ENCODE measurements at places on chromosomes 12 and 14.

GRCh38 chr12:108461058-108461660, 53.9 kb upstream of the FICD start:
- DNase-seq = no peak

GRCh38 chr12:91887957-91888356, 257.7 kb downstream of the BTG1 start:
- DNase-seq = no peak

DNA sequence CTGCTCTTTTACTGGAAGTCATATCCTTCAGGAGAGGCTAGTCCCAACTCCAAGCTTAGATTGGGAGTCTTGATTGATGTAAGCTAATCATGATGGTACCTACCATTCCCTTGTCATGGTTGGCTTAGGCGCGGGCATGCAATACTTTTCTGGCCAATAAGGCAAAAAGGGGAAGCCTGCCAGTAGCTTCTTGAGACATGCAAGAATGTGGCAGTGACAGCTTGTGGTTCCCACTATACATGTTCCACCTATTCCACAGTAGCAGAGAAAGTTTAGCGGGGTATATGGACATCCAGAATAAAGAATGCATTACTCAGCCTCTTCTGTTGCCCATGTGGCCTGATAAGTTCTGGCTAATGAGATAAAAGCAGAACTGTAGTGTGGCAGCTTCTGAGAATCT, 55.0 kb downstream of the AP5M1 start:
- DNase-seq = no peak

DNA sequence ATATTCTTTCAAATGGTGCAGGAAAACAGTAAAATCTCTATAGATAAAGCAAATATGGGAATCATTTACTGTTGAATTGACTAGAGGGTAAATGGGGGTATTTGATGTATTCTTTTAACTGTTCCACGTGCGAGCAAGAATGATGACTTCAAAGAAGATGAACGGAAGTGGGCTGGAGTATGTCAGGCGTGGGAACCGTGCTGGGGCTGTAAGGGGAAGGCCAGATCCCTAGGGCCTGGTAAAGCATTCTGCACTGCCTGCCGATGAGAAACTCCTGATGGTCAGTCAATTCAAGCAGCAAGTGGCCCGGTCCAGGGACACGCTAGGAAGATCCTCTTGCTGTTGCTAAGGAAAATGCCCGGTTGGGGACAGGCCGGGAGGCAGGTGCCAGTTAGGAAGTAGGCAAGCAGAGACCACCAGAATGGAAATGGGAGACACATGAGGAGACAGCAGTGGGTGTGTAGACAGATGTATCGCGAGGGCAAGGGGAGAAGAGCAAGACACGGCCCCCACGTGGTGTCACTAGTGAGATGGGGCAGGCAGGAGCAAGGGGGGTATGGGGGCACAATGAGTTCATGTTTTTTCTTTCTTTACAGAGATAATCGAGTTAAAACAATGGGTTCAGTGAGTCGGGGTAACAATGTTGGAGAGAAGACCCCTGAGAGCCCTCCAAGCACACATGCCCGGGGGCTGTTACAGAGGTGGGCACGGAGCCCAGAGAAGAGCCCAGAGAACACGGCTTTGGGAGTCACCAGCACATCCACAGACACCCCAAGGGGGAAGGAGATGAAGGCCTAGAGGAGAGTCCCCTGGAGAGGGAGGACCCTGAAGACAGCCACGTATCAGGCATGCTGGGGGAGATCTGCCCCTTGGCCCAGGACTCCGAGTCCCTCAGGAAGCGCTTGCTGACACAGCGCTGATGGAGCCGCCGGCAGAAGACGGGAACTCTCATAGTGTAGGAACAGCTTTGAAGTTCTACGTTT, 37.2 kb downstream of the FBXO21 start:
- DNase-seq = no peak

DNA sequence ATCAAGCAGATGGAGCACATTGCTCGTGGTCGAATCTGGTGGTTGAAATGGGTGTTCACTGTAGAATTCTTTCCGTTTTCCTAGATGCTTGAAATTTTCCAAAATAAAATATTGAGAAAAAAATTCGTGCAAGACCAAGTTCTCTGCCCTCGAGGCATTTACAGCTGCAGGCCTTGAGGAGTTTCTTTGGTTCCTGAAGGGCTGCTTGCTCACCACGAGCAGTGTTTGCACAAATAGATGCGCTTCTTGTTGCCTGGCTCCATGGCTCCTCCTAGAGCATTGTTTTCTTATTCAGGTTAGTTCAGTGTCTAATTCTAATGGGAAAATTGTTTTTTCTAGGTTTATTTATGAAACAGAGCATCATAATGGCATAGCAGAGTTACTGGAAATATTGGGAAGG, 74.5 kb upstream of the DYNC1H1 start:
- no peak for DNase-seq

GRCh38 chr12:120538281-120539156, 4.4 kb downstream of the RNF10 start:
- no peak for DNase-seq

DNA sequence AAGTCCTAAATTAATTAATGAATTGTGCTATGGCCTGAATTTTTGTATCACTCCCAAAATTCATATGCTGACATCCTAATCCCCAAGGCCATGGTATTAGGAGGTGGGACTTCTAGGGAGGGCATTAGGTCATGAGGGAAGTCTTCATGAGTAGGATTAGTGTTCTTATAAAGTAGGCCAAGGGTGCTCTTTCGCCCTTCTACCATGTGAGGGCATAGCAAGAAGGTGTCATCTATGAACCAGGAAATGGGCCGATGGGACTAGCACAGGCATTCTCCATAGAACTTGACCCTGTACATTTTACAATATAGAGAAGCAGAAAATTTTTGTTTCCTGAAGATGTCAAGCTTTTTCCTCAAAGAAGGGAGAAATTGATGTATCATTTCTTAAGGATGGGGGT, 12.5 kb downstream of the SYT10 start:
- DNase-seq = no peak

- no peak for DNase-seq
Measured at GRCh38 chr12:51386351-51386750, 4.9 kb downstream of the GALNT6 start.

DNA sequence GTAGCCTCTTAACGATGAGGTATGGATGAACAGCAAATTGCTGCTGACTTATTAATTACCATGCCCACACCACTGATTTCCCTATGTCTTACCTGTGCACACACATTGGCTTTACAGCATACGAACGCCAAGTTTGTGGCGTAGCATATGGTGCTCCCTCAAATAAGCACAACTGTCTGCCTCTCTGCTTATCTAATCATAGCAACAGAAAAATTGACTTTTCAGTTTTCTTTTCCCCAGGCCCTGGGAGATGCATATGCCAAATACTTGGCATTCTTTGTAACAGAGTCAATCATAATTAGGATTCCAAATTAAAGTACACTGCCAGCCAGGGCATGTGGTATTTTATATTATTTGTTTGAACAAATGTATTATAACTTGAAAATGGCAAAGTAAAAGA, 625.5 kb downstream of the DIO2 start:
- DNase-seq = no peak

- DNase-seq = no peak
Measured at GRCh38 chr12:65925626-65926025, 101.3 kb downstream of the HMGA2 start.

GRCh38 chr14:90568405-90568804, 171.6 kb downstream of the CALM1 start:
- DNase-seq = no peak

DNA sequence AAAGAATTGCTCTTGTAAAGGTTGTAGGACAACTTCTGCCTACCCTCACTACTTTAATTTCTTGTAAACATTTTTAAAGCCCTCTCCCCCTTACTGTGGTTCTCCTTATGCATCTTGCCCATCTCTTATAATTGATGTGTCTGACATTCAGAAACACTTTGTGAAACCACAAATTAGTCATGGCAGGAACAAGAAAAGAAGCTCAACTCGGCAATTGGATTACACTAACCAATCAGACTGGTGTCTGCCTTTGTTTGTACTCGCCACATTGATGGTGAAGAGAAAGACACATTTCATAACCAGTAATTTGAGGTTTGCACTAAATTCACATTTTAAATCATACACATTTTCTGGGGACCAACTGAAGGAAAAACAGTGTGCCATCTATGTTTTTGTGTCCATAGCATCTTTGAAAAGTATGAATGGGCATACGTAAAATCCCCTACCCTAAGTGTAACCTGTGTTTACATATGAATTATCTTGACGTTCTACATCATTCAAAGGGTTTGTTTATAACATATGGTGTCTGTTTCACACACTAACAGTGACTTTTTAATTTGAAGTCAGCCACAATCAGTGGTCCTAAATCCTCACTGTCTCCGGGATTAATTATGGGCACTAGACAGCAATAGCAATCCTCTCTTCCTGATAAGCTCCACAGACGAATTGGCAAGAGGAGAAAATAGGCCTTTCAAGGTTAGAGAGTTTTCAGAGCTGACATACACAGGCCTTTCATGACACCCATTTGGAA, 49.9 kb downstream of the OTX2 start:
- DNase-seq = no peak
